ENCODE measurements at places on chromosomes 13 and 19.

- no peaks in the 10 kb centered on the region for H3K36me3 ChIP-seq
- peak overlapping the region; percentile 97 for H3K4me3 ChIP-seq
- peak; percentile 67 for DNase-seq
- peaks cover 13% of the 10 kb centered on the region for H3K4me1 ChIP-seq
- no peaks in the 10 kb centered on the region for H3K27me3 ChIP-seq
- H3K27ac ChIP-seq: peak overlapping the region; percentile 96
Measured at GRCh38 chr19:48858984-48859710, 9.3 kb downstream of the PLEKHA4 start.

GRCh38 chr19:2032296-2032941 is 16.9 kb upstream of the BTBD2 start:
- peak overlapping the region; percentile 42 for H3K4me3 ChIP-seq
- H3K27me3 ChIP-seq: no peaks in the 10 kb centered on the region
- peaks cover 30% of the 10 kb centered on the region for H3K4me1 ChIP-seq
- peak; percentile 28 for DNase-seq

- H3K4me1 ChIP-seq: no peaks in the 10 kb centered on the region
- H3K36me3 ChIP-seq: no peaks in the 10 kb centered on the region
Measured at GRCh38 chr13:57666131-57666953, 34.8 kb downstream of the PCDH17 start.

- H3K4me3 ChIP-seq: no peak overlapping the region
- H3K27me3 ChIP-seq: no peaks in the 10 kb centered on the region
- DNase-seq: no peak
- peaks cover 34% of the 10 kb centered on the region for H3K4me1 ChIP-seq
- peaks cover 4% of the 10 kb centered on the region for H3K36me3 ChIP-seq
Measured at GRCh38 chr13:40503011-40503410, 163.4 kb downstream of the FOXO1 start.

- no peaks in the 10 kb centered on the region for H3K27me3 ChIP-seq
- H3K4me1 ChIP-seq: no peaks in the 10 kb centered on the region
- no peaks in the 10 kb centered on the region for H3K36me3 ChIP-seq
- DNase-seq: no peak
Measured at GRCh38 chr13:107580741-107581412, 634.5 kb downstream of the LIG4 start.

GRCh38 chr19:58054901-58055874 is 3.9 kb upstream of the ZNF135 start:
- H3K4me1 ChIP-seq: peaks cover 14% of the 10 kb centered on the region
- no peak for DNase-seq
- peak overlapping the region; percentile 32 for H3K27ac ChIP-seq
- H3K36me3 ChIP-seq: no peaks in the 10 kb centered on the region
- peaks cover 13% of the 10 kb centered on the region for H3K27me3 ChIP-seq
- H3K4me3 ChIP-seq: peak overlapping the region; percentile 90

DNA sequence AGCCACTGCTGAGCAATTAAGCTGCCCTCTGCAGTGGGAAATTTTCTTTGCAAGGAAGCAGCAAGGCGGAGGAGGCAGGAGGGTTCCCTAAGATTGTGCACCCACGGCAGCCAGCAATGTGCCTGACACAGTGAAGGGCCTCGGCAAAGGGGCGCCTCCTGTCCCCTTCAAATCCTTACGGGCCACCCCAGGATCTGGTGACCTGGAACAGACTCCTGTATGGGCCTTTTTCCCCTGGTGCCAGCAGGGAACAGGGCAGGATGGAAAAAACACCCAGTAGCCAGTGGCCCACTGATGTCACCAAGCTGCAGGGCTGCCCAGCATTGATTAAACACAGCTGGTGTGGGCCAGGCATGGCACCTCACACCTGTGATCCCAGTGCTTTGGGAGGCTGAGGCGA is 86.7 kb downstream of the GNG7 start:
- no peak for DNase-seq
- H3K27ac ChIP-seq: peak overlapping the region; percentile 88
- H3K4me3 ChIP-seq: peak overlapping the region; percentile 41
- no peaks in the 10 kb centered on the region for H3K36me3 ChIP-seq
- peaks cover 89% of the 10 kb centered on the region for H3K4me1 ChIP-seq
- H3K27me3 ChIP-seq: no peaks in the 10 kb centered on the region

DNA sequence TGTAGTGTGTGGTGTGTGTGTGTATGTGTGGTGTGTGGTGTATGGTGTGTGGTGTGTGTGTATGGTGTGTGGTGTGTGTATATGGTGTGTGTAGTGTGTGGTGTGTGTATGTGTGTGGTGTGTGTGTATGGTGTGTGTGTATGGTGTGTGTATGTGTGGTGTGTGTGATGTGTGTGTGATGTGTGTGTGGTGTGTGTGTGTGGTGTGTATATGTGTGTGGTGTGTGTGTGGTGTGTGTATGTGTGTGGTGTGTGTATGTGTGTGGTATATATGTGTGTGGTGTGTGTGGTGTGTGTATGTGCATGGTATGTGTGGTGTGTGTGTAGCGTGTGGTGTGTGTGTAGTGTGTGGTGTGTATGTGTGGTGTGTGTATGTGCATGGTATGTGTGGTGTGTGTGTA is 1.7 kb downstream of the ATP12A start:
- no peak for DNase-seq
- H3K4me3 ChIP-seq: no peak overlapping the region
- peaks cover 17% of the 10 kb centered on the region for H3K4me1 ChIP-seq
- H3K27ac ChIP-seq: no peak overlapping the region
- no peaks in the 10 kb centered on the region for H3K36me3 ChIP-seq

- peaks cover 20% of the 10 kb centered on the region for H3K27me3 ChIP-seq
- no peak overlapping the region for H3K27ac ChIP-seq
- DNase-seq: no peak
Measured at GRCh38 chr19:32748497-32748896, 28.9 kb downstream of the TDRD12 start.

GRCh38 chr13:96091164-96092117 is 1.5 kb downstream of the HS6ST3 start:
- H3K27me3 ChIP-seq: peaks cover 63% of the 10 kb centered on the region
- no peaks in the 10 kb centered on the region for H3K4me1 ChIP-seq
- no peak for DNase-seq
- no peak overlapping the region for H3K4me3 ChIP-seq
